ENCODE measurements at places on chromosomes 2 and 18. TPM values are rescaled to one million over a fixed set of nuclear protein-coding genes. Genes with fewer than 3 reads are reported as not detected.

GRCh38 chr18:11728249-11728648 lies 39.2 kb downstream of the GNAL start:
- DNase-seq = peak; percentile 57

GRCh38 chr2:45173513-45173912 lies 164.3 kb upstream of the SIX2 start:
- peak; percentile 69 for DNase-seq

DNA sequence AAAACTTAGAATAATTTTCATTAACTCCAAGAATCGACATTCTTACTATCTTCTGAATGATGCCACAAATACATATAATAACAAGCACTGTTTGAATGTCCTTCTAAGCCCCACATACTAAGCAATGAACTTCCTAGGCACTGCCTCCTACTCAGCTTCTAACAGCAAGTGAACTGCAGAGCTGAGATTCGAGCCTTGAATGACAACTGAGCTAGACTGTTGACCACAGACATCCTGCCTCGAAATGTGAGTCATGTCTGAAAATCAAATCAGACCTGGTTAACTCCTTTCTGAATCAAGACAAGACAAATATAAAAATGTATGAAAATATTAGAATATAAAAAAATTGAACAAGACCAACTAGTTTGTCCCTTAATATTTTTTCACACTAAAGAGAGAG lies 108.1 kb downstream of the MYT1L start:
- no peak for DNase-seq

DNA sequence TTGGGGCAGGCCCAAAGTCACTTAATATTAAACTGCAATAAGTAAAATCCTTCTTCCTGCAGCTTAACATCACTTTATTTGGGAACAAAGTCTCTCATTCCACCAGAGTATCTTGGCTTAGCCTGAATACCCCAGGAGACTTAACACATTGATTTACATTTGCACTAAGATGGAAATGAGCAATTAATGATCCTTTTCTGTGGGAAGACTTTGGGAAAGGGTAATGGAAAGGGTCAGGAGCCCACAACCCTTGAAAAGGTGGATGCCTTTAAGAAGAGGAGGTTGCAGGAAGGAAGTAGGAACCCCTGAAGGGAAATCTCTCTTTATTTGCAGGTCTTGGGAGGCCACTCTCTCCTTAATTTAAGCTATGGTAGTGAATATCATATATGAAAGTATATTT lies 28.0 kb upstream of the BARD1 start:
- DNase-seq = no peak

- DNase-seq = no peak
Observed at GRCh38 chr18:48319801-48320638, 89.2 kb downstream of the ZBTB7C start.

GRCh38 chr18:57755473-57756067 lies 47.5 kb downstream of the ATP8B1 start:
- no peak for DNase-seq

GRCh38 chr2:135030826-135031225 lies 16.4 kb downstream of the MAP3K19 start:
- DNase-seq = peak; percentile 21

GRCh38 chr2:76546207-76546606 lies 835.5 kb upstream of the GCFC2 start:
- DNase-seq = no peak

DNA sequence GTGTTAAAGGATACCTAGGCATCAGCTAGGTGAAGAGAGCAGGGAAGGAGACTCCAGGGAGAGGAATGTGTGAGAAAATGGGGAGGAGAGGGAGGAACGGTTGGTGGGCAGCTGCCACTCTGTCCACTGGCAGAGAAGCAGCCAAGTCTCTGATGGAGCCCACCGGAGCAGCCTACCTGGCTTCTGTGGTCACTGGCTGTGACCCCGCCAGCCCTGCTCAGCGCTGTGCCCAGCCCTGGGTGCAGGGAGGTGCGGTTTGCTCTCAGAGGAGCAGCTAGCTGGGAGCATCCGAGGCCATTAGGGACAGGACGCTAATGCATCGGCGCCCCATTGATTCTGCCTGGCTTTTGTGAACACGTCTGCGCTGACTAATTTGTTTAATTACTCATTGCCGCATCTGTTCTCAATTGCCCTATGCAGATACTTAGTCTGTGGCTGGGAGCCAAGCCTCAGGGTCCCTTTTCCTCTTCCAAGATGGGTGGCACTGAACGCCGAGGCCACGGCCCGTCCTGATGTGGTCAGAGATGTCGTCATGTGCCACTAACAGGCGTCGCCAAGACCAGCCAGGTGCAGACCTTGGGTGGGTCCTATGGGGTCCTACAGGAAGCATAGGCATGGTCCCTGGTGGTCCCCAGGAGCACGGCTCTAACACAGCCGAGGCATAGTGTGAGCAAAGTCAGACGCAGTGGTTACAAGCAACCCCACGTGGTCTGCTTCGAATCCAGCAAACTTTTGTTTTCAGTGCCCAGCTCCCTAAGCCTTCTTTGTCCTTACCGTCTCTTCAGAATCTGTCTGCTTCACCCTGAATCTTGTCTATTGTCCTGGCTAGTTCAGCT lies 82.0 kb downstream of the RRM2 start:
- no peak for DNase-seq

DNA sequence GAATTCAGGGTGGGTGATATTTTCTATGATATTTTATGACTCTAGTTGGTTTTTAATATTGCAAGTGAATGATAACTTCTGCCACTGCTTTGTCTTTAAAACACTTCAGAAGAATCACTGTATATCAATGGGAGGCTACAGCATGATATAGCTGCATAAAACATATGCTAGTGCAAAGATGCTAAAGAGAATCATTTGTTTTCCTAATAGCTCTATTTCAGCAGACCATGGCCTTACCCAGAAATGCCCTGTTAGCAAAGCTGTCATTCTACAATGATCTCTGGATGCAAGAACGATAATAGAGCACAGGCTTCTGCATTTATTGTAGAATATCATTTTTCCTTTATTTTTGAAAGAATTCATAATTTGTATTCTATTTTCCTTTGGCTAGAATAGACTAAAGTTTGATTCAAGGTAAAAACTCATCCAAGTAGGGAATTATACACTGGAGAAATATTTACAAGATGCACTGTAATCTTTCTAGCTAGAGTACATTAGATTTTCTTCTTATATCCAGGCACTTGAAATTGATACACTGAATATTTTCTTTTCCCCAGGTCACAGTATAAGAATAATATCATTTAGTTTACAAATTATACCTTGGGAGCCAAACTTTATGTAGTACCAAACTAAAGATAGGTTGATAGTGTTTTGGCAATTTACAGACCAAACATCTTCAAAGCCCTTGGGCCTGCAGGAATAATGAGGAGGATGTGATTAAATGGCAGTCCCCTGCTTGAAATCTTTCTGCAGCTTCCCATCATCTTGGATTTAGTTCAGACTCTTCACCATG lies 252.6 kb upstream of the LINC00305 start:
- DNase-seq = no peak

DNA sequence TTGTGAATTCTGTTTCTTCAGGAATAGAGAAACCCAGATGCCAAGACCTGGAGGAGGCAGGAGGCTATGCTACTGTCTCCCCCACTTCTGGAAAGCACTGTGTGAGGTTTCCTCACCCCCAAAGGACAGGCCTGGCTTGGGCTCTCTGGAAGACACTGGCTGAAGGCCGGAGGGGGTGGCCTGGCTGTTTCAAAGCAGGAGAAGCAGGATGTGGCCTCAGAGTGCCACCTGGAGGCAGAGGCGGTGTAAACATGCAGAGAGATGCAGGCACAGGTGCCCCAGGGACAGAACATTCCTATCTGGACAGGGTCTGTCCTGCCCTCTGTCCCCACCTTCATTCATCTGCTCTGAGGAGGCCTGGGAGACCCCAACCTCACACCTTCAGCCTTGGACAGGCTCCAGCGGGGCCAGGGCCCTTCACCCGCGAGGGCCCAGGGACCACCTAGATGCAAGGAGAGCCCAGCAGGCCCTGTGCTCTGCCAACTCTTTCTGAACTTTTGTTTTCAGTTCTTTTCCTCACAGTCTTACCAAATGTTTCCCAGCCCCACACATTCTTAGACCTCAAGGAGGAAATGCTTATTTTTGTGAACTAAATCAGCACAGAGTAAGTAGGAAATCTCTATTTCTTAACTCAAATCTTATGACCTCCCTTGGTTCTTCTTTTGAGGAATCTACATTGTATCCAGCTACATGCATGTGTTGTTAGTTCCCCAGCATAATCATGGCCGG lies 79.2 kb downstream of the LONRF2 start:
- DNase-seq = peak; percentile 43

GRCh38 chr18:50982802-50983179 lies 15.0 kb downstream of the ELAC1 start:
- DNase-seq = no peak

- DNase-seq = no peak
Observed at GRCh38 chr2:54820558-54820957, 97.1 kb downstream of the EML6 start.

- no peak for DNase-seq
Observed at GRCh38 chr2:80086831-80087230, 217.7 kb downstream of the LRRTM1 start.

DNA sequence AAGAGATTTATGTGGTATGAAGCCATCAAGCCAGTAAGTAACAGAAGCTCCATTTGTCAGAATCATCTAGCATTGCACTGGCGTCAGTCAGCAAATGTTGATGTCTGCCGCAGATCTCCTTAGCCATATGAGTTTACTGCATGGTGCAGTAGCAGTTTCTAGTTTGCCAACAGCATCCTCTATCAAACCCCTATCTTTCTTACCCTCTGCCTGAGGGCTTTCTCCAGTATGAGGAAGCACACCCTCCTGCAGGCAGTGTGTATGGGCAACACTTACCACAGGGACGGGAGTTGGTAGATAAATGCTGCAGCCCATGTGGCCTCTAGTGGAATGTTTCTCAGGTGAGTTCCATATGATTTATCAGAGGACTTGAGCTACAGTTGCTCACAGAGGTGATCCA lies 63.7 kb downstream of the EFEMP1 start:
- no peak for DNase-seq

GRCh38 chr18:58258692-58259342 lies 214.8 kb downstream of the NEDD4L start:
- no peak for DNase-seq

GRCh38 chr18:79011300-79011870 lies 31.8 kb downstream of the SALL3 start:
- DNase-seq = no peak

DNA sequence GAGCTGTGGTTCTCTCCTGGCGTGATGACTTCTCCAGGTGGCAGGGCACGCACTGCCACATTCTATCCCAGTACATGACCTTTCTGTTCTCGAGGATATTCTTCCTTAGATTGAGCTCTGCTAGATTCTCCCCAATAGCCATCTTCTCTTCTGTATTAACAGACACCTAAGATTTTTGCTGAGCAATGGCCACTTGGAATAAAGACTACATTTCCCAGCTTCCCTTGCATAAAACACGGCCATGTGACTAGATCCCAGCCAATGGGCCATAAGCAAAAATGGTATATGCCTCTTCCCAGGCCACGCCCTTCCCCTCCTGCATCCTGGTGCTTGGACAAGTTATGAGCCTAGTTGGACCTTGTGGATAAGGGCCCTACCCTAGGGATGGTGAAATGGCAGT lies 82.1 kb downstream of the EIF2AK3 start:
- peak; percentile 65 for DNase-seq

The CABLES1 gene
- 4.5 TPM for polyA plus RNA-seq

The LCT gene
- 0.05 TPM for polyA plus RNA-seq

The RAX gene
- not detected for polyA plus RNA-seq

The GEN1 gene
- 16.2 TPM for polyA plus RNA-seq
